Stimulated activated CD8-positive, alpha-beta memory T cell treated with anti-CD3 and anti-CD28 coated beads, Interleukin-15, amount 100 ng/mL, for 48 hours (primary cell): ENCODE measurements at places on chromosomes 11 and 22.

DNA sequence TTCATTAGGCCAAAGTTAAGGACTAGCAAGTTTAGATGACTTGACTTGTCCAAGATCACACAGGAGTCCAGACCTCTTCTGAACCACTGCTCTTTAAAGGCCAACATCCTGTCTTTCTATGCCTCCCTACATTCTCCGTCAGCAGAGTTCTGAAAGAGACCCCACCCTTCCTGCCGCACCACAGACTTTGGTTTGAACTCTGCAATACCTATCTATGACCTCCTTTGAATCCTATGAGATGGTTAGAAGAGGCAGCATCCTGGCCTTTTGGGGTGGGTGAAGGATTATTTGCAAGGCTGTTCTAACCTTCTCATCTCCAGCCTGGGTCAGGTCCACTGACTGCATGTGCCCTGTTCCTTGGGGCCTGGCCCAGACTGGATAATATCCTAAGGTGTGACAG is 4.3 kb upstream of the RRM1 start:
- no peak for DNase-seq

DNA sequence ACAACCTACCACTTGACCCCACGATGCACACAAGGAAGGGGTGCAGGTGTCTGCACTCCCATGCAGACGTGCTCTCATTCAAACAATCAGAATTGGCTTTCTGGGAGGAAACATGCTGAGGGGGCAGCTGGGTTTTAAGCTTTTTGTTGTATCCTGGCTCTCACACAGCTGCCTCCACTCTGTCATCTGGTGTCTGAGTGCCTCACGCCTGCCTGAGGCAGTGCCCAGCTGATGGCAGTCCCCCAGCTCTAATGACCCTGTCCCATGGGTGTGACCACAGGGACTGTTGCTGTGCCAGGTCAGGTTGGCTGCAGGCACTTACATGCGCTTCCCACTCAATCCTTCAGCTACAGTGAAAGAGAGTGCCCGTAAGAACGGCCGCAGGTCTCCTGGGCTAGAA is 53.7 kb downstream of the ARFGAP3 start:
- no peak for DNase-seq

GRCh38 chr11:70333261-70333660 is 62.8 kb downstream of the PPFIA1 start:
- no peak for DNase-seq

DNA sequence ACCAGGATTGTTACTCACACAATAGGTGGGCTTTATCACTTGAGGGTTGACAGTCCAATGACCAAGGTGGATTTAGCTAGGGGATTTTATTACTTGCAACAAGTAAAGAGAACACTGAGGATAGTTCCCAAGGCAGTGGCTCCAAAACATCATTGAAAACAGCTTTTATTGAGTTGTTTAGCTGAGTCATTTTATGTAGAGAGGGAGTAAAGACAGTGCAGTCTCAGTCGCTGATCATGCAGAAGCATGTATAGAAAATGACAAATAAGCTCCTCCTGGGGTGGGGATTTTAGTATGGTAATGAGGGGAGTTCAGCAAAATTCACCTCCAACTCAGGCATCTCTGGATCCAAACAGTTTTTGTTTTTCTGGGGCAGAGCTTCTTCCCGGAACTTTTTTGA is 163.0 kb upstream of the CCDC179 start:
- DNase-seq: no peak

- DNase-seq: no peak
These were observed 44.4 kb upstream of the TSKU start for GRCh38 chr11:76738618-76739240.

GRCh38 chr11:132257871-132258270 is 887.5 kb downstream of the NTM start:
- DNase-seq: no peak

- no peak for DNase-seq
These were observed 17.4 kb upstream of the PRAME start for GRCh38 chr22:22576244-22576988.

DNA sequence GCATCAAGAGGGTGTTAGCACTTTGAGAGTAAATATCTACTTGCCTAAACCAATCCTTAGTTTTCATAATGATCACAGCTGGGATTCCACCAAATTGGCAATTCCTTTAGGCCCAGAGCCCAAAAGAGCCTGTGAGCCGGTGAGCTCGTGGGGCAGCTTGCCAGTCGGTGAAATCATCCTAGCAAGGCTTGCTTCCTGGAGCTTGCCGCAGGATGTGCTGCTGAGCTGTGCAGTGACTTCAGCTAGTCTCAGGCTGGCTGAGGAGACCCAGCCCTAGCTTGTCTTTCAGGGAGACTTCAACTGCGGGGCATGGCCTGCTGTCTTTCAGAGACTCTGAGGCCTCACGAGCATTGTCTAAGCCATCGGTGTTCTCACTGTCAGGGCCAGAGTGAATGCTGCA is 73.6 kb upstream of the SUSD2 start:
- DNase-seq: no peak

GRCh38 chr11:11499300-11499699 is 122.5 kb downstream of the GALNT18 start:
- no peak for DNase-seq

DNA sequence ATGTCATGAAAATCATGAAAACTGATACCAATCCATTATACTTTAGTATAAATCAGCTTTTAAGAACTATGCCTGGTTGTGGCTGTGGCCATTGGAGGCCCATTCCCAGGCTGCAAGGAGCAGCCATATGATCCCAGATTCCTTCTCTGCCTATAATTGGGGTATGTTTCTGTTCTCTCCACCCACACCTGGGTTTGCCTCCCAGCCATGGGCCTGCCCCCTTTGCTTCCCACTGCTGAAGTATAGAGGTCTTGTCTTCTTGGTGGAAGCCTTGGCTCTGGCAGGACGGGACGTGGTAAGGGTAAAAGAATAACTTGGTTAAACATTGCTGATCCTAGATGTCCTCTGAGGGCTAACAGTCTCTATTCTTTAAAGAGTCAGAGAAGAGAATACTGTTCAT is 2.4 kb downstream of the MICAL2 start:
- no peak for DNase-seq

DNA sequence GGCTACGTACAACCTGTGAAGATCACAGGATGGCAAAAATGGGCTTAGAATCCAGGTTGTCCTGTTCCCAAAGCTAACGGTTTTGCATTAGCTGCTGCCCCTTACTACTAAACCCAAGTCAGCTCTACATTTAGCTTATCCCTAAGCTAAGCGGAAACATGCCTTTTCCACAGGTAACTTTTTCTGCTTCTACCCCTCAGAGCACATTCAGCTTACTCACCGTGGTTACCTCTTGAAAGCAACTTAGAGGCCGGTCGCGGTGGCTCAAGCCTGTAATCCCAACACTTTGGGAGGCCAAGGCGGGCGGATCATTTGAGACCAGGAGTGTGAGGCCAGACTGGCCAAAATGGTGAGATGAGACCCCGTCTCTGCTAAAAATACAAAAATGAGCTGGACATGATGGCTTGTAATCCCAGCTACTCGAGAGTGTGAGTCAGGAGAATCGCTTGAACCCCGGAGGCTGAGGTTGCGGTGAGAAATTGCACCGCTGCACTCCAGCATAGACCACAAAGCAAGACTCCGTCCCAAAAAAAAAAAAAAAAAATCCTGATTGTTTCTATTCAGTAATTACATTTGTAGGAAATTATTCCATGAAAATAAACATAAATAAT is 790 bp upstream of the TMEM41B start:
- DNase-seq: no peak

- DNase-seq: no peak
These were observed 60.7 kb upstream of the PHF21A start for GRCh38 chr11:46181843-46182424.

- DNase-seq: no peak
These were observed 90.0 kb downstream of the GRIK4 start for GRCh38 chr11:120601536-120601935.

- no peak for DNase-seq
These were observed 12.3 kb downstream of the OR4C5 start for GRCh38 chr11:48354013-48354412.

DNA sequence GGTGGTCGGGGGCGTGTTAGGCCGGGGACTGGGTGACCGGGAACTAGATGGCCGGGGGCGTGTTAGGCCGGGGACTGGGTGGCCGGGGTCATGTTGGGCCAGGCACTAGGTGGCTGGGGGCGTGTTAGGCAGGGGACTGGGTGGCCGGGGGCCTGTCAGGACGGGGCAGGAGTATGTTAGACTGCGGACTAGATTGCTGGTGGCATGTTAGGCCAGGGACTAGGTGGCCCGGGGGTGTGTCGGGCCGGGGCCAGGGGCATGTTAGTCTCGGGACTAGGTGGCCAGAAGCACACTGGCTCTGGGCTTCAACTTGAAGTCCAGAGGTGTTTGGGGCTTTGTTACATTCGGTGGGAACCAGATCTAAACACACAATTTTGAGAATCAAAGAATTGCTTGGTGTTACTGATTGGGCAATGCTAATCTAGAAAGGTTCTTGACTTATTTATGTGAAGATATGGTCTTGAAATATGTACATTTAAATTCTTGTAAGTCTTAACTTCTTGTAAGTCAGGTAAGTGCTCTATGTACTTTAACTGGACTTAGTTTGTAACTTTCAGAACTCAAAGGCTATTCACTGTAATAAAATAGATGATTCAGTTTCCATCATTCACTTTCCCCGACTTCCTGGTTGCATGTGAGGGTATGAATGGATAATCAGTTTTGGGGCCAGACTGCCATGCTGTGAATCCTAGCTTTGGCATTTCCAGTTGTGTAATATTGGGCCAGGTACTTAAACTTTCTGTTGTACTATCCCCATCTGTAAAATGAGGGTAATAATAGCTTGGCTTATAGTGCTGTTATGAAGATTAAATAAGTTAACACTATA is 1.1 kb downstream of the EXT2 start:
- DNase-seq: no peak

GRCh38 chr11:68337399-68337835 is 25.0 kb downstream of the LRP5 start:
- no peak for DNase-seq

- no peak for DNase-seq
These were observed 39.6 kb downstream of the TSPAN18 start for GRCh38 chr11:44766112-44766971.
